Osteoblast (primary cell): ENCODE measurements at places on chromosomes 16 and 17.

- peak; percentile 50 for DNase-seq
- H3K27me3 ChIP-seq: no peaks in the 10 kb centered on the region
- H3K36me3 ChIP-seq: peaks cover 7% of the 10 kb centered on the region
- H3K27ac ChIP-seq: no peak overlapping the region
Observed at GRCh38 chr16:29910819-29911675, 10.8 kb downstream of the ASPHD1 start.

- peak; percentile 97 for DNase-seq
- peaks cover 6% of the 10 kb centered on the region for H3K27me3 ChIP-seq
- H3K27ac ChIP-seq: no peak overlapping the region
- H3K4me3 ChIP-seq: peak overlapping the region; percentile 30
- H3K36me3 ChIP-seq: no peaks in the 10 kb centered on the region
Observed at GRCh38 chr16:74743668-74744299, 30.8 kb downstream of the FA2H start.

DNA sequence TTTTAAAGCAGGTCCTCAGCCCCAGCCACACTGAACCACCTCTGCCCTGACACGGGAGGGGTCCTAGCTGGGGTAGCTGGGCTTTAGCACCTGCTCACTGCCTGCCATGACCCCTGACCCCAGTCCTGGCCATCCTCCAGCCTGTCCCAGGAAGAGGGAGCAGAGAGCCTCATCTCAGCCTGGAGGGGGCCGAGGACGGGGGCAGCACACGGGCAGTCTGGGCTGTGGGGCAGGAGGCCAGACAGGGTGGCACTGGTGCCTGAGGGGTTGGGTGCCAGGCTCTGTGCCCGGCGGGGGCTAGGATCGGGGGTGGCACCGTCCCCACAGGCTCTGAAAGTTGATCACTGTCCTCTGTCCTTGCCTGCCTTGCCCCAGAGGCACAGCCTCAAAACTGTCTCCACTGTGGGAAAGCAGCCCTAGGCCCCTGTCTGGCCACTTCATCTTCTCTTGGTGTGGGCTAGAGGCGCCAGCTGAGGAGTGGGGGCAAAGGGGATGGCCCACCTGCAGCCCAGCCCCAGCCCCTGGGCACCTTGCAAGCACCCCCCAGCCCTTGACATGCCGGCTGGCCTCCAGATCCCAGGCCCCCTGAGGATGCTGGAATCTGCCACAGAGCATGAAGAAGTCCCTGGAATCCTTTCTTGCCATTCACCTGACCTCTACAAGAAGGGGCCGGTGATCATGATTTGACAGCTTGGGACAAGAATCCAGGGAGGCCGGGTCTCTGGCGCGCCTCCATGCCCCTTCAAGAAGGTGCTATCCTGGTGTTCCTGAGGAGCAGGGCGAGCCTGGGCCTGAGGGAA, 15.7 kb downstream of the ENDOV start:
- peak; percentile 78 for DNase-seq
- no peaks in the 10 kb centered on the region for H3K4me1 ChIP-seq
- H3K4me3 ChIP-seq: no peak overlapping the region
- H3K27ac ChIP-seq: no peak overlapping the region
- no peaks in the 10 kb centered on the region for H3K27me3 ChIP-seq
- H3K36me3 ChIP-seq: no peaks in the 10 kb centered on the region

DNA sequence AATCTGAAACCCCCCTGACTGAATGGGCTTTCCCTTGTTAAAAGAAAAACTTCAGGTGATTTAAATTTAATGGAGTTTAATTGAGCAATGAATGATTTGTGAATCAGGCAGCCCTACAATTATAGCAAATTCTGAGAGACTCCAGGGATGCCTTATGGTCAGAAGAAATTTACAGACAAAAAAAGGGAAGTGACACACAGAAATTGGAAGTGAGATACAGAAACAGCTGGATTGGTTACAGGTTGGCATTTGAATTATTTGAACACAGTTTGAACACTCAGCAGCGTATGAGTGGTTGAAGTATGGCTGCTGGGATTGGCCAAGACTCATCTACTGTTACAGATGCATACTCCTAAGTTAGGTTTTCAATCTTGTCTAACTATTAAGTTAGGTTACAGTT, 19.0 kb upstream of the CPHXL start:
- H3K4me1 ChIP-seq: no peaks in the 10 kb centered on the region
- no peaks in the 10 kb centered on the region for H3K36me3 ChIP-seq
- no peak overlapping the region for H3K4me3 ChIP-seq
- DNase-seq: no peak
- H3K27ac ChIP-seq: no peak overlapping the region

GRCh38 chr16:57735755-57736418, at the start of gene KATNB1:
KATNB1 (plus strand) TSS chr16:57735770; CDS start chr16:57737244, 1,474 bp downstream.
- peak; percentile 72 for DNase-seq
- H3K4me3 ChIP-seq: peak within 1 kb of the TSS; percentile 89
- H3K27ac ChIP-seq: peak within 1 kb of the TSS; percentile 99
- no peaks in the 10 kb centered on the region for H3K36me3 ChIP-seq
- peaks cover 13% of the 10 kb centered on the region for H3K4me1 ChIP-seq
